Spinal cord (tissue), 10 donors: ENCODE measurements at places on chromosomes 1 and 21.

GRCh38 chr1:58782178-58783089 is 1.4 kb downstream of the JUN start:
- peak overlapping the region; percentile 99 for H3K27ac ChIP-seq
- H3K36me3 ChIP-seq = peaks cover 7% of the 10 kb centered on the region
- peak; percentile 19 for DNase-seq
- peak overlapping the region; percentile 79 for H3K4me3 ChIP-seq
- peaks cover 22% of the 10 kb centered on the region for H3K4me1 ChIP-seq

GRCh38 chr1:92538413-92539061 is 51.8 kb upstream of the GFI1 start:
- no peaks in the 10 kb centered on the region for H3K27me3 ChIP-seq
- H3K4me3 ChIP-seq = no peak overlapping the region
- no peaks in the 10 kb centered on the region for H3K36me3 ChIP-seq
- no peak for DNase-seq
- H3K4me1 ChIP-seq = no peaks in the 10 kb centered on the region

DNA sequence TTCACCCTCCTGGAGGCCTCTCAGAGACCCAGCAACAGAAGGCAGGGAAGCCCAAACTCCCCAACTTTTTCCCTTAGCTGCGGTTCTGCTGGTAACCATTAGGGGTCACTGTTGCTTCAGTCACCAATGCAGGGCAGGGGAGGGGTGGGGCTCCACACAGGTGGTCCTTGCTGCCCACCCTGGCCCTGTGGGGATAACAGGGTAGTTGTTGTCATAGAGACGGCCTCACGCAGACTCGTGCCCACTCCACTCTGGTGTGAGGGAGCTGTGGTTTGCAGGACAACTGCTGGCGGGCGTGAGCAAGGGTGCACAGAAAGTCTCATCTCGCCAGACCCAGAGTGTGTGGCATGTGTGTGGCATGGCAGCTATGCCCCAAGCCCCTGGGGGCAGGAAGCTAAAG is 19.9 kb downstream of the INSRR start:
- peaks cover 6% of the 10 kb centered on the region for H3K4me1 ChIP-seq
- no peaks in the 10 kb centered on the region for H3K36me3 ChIP-seq
- no peak for DNase-seq
- no peak overlapping the region for H3K4me3 ChIP-seq

- no peak overlapping the region for H3K27ac ChIP-seq
- no peaks in the 10 kb centered on the region for H3K27me3 ChIP-seq
- H3K36me3 ChIP-seq = no peaks in the 10 kb centered on the region
- DNase-seq = no peak
These were observed 363.5 kb downstream of the KCNH1 start for GRCh38 chr1:210770396-210770984.

GRCh38 chr1:6260961-6261614 is at the start of gene GPR153:
Gene GPR153 (minus strand): TSS chr1:6261098. CDS start chr1:6254905, 6,193 bp downstream.
- H3K27ac ChIP-seq = peak within 1 kb of the TSS; percentile 64
- peaks cover 34% of the 10 kb centered on the region for H3K36me3 ChIP-seq
- peak within 1 kb of the TSS; percentile 46 for H3K4me3 ChIP-seq
- H3K4me1 ChIP-seq = peaks cover 74% of the 10 kb centered on the region

DNA sequence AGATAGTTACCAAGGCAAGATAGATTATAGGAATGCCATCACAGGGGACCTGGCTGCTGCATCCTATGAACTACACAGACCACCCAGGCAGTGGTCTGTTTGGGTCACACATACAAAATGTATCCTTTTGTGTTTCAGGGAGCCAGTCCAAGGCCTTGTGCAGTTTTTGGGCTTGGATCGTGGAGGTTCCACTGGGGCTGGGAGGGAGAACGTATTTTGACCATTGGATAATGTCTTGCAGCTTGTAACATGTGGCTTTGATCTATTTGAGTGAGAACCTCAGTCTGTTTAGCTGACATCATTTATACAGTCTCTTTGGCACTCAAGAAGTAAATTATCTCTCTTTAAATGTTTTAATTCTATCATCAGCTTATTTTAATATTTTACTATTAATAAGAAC is 147.3 kb downstream of the DUSP10 start:
- H3K36me3 ChIP-seq = no peaks in the 10 kb centered on the region
- H3K4me3 ChIP-seq = no peak overlapping the region
- no peak for DNase-seq
- no peak overlapping the region for H3K27ac ChIP-seq
- no peaks in the 10 kb centered on the region for H3K27me3 ChIP-seq

DNA sequence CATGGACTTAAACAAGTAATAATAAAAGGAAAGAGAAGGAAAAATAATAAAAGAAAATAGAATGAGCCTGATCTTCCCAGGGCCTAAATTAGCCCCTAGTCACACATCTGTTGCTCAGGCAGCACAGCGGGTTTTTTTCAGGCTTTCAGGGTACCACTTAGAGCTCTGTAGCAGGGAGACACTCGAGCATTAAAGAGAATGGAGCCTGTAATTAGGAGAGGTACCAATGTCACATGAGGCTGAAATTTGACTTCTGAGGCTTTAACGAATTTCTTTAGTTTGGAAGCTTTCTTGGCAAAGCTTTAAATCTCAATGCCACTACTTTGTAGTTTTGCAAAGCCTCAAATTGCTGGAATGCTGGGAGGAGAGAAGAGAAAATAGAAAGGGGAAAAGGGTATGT is 116.3 kb downstream of the AK5 start:
- H3K4me3 ChIP-seq = no peak overlapping the region
- peaks cover 3% of the 10 kb centered on the region for H3K4me1 ChIP-seq
- H3K27ac ChIP-seq = no peak overlapping the region
- no peaks in the 10 kb centered on the region for H3K27me3 ChIP-seq
- no peaks in the 10 kb centered on the region for H3K36me3 ChIP-seq

- no peaks in the 10 kb centered on the region for H3K36me3 ChIP-seq
- no peaks in the 10 kb centered on the region for H3K27me3 ChIP-seq
- DNase-seq = no peak
- no peak overlapping the region for H3K27ac ChIP-seq
- H3K4me1 ChIP-seq = no peaks in the 10 kb centered on the region
These were observed 2135.4 kb downstream of the MRPL39 start for GRCh38 chr21:23471877-23472276.

DNA sequence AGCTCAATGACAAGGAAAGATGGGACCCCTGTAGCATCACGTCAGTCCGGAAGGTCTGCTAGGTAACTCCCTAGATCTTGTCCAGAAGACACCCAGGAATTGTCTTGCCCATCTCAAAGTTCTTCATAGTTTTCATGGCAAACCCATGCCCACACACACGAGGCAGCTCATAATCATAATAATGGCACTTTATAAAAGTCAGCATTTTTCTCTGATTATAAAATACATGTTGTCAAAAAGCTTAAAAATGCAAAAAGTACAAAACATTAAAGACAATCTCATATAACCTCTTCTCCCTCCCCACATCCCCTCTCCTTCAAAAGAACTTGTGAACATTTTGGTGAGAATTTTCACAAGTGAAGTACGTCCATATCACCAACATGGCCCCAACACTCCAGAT is 30.8 kb downstream of the EPHX1 start:
- H3K36me3 ChIP-seq = peaks cover 53% of the 10 kb centered on the region
- no peak overlapping the region for H3K4me3 ChIP-seq
- no peaks in the 10 kb centered on the region for H3K27me3 ChIP-seq
- no peak for DNase-seq
